NCI-H1105 (cell line): ENCODE measurements at places on chromosomes 1 and 21.

- no peak for DNase-seq
Observed at GRCh38 chr1:184078564-184079249, 27.2 kb downstream of the TSEN15 start.

DNA sequence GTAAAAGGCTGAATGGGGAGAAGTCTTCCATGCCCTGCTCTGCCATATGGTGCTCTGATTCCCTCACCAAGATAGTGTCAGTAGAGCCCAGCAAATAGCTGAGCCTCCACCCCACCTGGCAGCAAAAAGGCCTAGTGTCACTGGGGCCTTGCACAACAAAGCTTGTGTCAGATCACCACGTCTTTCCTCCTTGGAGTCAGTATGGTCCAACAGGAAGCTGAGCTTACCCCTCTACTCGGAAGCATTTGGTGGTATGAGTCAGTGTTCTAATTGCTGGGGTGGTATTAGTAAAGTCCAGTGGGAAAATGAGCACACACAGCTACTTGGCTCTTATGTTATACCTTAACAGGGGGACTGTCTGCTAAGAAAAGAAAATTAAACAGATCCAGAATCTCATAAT, 18.7 kb upstream of the RRP15 start:
- no peak for DNase-seq

DNA sequence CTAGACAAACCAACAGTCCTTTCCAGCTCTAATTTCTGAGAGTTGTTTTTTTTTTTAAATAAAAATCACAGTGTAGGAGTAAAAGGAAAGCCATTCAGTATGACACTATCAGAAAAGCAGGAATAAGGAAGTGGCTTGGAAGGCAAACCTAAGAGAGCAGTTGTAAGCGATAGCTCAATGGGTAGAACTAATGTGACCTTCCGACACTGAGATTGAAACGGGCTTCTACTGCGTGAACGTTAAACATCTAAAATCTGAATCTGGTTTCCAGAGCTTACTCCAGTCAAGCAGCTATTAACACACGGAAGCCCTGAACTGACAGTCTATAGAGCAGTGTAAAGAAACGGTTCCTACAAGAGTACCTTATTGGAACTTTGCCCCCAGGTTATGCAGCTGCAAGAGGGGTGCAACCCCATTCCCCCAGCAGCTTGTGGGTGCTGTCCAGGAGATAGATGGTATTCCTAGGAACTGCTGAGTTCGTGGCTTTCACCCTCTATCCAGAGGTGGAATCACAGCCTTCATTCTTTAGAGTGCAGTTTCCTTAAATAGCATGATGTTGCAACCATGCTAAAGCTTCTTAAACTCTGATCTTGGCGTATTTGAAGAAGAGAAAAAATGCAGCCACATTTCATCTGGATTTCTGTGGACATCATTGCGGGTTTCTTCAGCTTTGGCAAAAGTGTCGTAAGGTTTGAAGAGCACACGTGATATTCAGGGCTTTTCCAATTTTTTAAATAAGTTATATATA, 3.3 kb upstream of the IRF2BP2 start:
- no peak for DNase-seq

GRCh38 chr1:43731867-43732531, 24.7 kb downstream of the ST3GAL3 start:
- no peak for DNase-seq

DNA sequence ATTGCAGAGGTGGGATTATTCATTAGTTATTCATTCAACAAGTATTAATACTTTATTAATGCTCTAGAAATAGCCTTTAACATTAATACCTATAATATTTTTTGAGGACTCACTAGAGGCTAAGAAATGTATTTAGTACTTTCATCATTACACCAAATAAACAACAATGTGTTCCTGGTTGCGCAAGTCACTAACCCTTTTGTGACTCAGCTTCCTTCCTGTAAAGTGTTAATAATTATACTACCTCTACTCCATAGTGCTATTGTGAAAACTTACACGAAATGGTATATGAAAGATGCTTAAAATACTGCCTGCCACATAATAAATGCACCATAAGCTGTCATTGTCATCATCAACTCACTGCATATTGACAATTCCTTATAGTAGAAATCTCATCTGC, 431.0 kb downstream of the DPYD start:
- no peak for DNase-seq
